ENCODE measurements at places on chromosomes 6 and 20. TPM values are rescaled to one million over a fixed set of nuclear protein-coding genes. Genes with fewer than 3 reads are reported as not detected.
A peak's percentile ranks its signal among the peaks of the same experiment; 100 is the strongest.

Gene LHFPL5
- total RNA-seq, result not detected

Gene TSPYL4
- 35.0 TPM for total RNA-seq

Gene STX11
- total RNA-seq, result 11.4 TPM

Gene BNIP5
- total RNA-seq, result not detected

Gene OOEP
- 0.24 TPM for total RNA-seq

DNA sequence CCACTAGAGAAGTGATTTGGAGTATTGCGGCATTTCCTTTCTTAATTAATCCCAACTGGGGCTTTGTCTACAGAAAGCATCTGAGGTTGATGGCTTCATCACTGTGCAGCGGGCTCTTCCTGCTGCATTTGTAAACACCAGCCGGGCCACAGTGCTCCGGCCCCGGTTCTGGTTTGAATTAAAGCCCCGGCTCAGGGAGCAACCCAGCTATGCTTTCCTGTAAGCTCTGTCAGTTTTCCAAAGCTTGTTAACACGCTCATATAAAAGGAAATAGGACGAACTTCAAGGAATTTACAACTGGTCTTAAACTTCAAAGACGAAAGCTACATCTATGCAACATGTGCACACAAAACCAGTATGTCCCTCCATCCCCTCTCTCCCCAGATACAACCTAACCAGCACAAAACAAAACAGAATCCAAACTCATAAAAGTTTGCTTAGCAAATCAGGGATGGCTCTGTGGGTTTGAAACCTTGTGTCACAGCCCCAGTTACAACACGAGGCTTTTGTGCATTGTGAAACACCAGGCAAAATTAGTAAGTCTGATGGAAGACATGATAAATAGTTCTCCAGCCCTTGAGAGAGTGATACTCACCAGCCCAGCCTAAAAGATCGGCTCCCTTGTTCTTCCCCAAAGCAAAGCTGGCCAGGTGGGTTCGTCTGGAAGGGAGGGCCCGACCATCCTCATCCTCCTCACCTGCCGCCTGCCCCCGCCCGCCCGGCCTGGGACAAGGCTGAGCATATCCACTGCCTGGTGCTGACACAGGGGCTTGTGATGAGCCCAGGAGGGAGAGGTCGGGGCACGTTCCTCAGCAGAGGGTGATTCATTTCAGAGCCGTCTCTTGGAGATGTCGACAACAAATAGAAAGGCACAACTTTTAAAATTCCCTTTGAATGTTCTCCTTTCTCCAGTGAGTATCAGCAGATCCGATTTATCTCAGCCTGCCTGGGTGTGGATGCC, 197.9 kb downstream of the TFAP2C start:
- DNase-seq, result no peak

DNA sequence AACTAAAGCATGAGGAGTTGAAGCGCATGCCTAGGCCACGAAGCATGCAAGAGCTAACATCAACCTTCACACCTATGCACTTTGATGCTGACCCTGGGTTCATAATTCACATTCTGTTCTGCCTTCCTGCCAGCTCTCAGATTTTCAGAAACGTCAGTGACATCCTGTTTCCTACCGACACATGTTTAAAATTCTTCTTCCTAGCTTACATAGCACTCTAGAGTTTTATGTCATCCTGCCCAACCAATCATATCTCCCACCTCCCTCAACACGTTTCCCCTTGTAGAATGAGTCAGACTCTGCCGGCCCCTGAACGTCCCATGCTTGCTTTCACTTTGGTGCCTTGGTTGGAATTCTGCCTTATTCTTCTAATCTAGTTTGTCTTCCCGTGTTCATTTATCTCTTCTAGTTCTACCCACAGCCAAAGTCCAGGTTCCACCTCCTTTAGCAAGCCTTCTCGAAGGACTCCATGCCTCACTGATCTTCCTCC, 97.2 kb upstream of the MAP7 start:
- peak; percentile 24 for DNase-seq

DNA sequence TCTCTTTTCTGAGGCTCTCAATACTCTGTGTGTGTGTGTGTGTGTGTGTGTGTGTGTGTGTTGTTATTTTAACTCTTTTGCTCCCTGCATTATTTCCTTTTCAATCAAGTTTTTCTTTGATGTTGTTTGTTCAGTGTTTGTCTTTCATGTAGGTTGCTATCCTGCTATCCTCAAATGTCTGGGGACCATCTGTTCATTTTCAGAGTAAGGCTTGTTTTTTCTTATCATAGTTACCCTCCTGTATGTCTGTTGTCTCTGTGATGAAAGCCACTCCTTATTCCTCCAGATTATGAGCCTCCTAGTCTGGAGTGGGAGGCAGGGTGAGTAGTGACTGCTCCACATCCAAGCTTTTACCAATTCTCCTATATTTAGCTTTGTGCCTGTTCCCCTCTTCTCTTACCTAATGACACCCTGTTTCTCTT, 9.2 kb downstream of the ENPP3 start:
- DNase-seq, result no peak

GRCh38 chr6:13074415-13075140, 253.8 kb downstream of the TBC1D7 start:
- no peak for DNase-seq

DNA sequence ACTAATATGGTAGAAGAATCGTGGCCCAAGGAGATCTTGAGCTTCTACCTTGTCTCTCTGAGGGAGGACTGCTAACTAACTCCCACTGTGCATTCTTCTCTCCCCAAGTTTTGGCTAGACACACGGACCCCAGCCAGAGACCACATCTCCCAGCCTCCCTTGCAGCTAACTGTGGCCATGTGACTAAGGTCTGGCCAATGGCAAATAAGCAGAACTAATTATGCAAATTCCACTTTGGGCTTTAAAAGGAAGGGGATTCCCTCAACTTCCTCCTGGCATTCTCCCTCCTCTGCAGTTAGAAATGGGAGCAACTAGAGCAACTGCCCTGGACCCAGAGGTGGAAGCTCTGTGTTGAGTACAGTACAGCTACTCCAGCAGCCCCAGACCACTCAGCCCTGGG, 15.4 kb downstream of the BPIFA2 start:
- DNase-seq, result no peak

DNA sequence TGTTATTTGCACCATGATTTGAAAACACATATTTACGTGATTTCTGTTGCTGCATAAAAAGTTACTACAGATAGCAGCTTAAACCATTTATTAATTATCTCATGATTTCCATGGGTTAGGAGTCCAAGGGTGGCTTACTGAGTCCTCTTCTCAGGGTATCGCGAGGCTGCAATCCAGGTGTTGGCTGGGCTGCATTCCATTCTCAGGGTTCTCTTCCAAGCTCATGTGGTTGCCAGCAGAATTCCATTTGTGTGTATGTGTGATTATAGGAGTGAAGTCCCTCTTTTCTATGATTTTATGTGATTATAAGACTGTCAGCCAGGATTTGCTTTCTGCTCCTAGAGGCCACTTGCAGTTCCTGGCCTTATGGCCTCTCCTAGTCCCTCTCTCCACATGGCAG, 135.1 kb downstream of the FAM83B start:
- no peak for DNase-seq

DNA sequence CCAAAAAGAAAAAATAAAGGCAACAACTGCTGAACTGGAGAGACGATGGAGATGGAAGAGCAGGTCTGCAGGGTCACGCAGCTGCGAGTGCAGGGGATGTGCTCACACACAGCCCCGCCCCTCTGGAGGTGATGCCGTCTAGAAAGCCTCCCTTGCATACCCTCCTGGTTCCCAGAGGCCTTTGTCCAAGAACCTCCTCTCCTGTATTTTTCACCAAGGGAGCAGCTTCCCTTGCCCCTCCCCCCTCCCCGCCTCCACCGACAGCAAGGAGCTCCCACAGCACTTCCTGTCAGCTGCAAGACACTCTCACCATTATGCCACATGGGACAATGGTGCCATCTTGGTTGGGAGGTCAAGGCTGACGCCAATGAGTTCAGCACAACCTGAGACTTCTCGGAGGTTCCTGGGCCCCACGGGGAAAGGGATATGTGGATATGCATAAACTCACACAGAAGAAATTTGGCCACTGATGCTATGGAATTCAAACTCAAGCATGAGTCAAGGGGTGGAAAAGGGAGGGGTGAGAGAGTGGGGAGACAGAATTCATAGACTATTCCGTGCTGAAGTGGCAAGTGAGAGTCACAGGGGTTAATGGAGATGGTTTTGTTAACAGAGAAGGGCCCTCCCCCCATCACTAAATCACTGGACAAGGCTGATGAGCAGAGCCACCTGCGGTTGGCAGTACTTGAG, 132.9 kb downstream of the SCML4 start:
- DNase-seq, result no peak
